ENCODE measurements at places on chromosomes 1 and 21.

GRCh38 chr21:17514124-17514845 is 1.4 kb downstream of the CXADR start:
- no peak for DNase-seq

- DNase-seq: no peak
These were observed 7.7 kb downstream of the GALNT2 start for GRCh38 chr1:230074762-230075161.

DNA sequence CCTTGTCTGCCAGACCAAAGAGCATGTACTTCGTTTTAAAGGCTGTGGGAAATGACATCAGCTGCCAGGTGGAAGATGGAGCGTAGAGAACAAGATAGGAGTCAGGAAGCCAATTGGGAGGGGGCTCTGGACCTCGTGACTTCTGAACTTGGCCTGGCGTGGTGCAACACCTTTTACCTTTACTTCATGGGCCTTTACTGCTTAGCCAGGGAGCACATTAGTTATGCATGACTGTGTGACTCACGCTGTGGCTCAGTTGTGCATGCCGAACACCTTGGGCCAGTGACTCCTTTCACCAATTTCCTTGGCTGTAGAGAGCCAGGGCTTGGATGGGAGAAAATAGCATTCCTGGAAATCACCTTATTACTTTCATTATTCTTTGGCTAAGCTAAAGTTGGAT is 7.2 kb downstream of the XCL1 start:
- no peak for DNase-seq

DNA sequence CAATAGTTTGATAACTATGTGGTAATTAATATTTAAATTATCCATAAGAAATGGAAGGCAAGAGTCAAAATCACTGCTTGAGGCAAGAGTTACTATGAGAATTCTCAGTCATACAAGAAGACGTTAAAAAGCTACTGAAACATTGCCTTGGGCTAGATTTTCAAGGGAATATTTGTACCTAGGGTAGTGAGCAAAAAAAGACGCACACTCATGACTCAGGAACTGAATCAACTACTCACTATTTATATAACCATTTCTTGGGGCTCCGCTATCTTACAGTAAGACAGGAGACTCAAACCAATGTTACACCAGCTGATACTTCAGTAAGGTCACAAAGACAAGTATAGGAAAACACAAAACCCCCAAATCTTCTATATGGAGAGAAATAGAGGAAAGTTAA is 151.5 kb upstream of the RNPC3 start:
- DNase-seq: no peak

GRCh38 chr1:152451254-152451653 is 37.2 kb upstream of the CRNN start:
- DNase-seq: no peak

GRCh38 chr1:205141236-205142101 is 19.7 kb upstream of the RBBP5 start:
- peak; percentile 81 for DNase-seq

GRCh38 chr1:204990721-204991341 is 52.2 kb upstream of the CNTN2 start:
- no peak for DNase-seq

All from stimulated activated CD4-positive, alpha-beta T cell treated with anti-CD3 and anti-CD28 coated beads, Interleukin-2, amount 100 ng/mL, for 24 hours (primary cell).